Activated naive CD4-positive, alpha-beta T cell treated with anti-CD3 and anti-CD28 coated beads for 36 hours (primary cell): ENCODE measurements at places on chromosomes 2 and 18.
A peak's percentile ranks its signal among the peaks of the same experiment; 100 is the strongest.

DNA sequence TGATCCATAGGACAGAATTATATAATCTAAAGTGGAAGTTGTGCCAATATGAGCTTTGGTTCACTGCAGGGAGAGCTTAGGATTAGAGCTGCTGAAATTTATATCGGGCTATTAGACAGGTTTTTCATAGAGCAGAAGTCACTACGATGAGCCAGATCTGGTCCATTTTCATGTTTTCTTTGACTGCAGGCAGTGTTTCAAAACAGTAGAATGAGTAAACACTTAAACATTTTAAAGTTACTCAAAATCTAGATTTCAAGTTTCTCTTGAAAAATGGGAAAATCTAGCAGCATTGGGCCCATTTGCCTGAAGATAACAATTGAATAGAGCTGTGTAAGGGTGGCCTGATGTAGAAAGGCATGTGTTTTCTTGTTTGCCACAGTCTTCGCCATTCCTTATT, 14.5 kb upstream of the ADAM23 start:
- no peak for DNase-seq

DNA sequence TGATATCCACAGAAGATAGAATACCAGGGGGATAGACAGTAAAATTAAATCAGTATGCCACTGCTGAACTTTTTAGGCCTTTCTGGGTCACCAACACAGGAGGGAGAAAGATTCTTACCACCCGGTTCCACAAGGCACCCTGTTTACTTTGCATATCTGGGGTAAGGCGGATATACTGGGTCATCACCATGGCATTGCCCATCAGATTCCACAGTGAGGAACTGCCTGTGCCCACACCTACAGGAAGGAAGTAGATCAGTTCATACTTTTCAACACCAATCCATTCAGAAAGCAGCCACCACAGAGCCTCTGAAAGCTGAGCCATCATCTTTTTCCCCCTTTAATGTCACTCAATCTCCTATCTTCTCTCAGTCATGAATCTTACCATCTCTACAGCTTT, 2.0 kb downstream of the LMAN2L start:
- no peak for DNase-seq

DNA sequence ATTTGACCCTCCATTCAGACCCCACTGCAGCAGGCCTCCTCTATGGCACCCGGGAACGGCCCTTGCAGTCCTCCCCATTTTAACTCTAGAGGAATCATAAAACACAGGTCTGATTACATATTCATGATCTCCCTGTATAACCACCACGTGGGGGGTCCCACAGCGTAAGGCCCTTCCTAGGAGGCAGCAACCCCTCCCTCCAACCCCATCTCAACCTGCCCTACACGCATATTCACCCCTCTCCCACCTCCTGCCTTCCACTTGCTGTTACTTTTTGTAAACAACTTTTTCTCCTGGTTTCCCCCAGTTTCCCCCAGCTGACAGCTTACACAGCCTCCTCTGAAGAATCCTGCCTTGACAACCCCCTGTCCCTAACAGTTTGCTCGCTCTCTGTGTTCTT, 85.1 kb upstream of the FOXI3 start:
- DNase-seq, result no peak

DNA sequence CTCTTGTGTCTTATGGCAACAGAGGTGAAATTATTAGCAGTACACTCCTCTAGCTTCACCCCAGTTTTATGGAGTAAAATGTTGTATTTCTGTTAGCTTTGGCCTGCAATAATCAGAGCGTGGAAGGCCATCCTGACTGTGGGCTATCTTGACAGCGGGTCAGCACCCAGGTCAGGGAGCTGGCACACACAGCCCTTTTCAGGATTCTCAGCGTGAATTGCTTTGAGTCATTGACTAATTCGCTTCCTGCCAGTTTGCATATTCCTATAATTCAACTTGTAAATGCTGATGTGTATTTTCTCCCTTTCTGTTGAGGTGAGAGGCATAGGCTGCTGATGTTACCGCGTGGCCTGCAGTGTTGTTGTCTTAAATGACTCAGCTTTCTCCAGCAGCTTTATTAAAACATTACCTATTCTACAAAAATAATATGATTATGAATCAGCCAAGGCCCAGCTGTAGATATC, 109.6 kb upstream of the EML6 start:
- no peak for DNase-seq

GRCh38 chr2:152585830-152586484, 131.3 kb downstream of the PRPF40A start:
- no peak for DNase-seq

DNA sequence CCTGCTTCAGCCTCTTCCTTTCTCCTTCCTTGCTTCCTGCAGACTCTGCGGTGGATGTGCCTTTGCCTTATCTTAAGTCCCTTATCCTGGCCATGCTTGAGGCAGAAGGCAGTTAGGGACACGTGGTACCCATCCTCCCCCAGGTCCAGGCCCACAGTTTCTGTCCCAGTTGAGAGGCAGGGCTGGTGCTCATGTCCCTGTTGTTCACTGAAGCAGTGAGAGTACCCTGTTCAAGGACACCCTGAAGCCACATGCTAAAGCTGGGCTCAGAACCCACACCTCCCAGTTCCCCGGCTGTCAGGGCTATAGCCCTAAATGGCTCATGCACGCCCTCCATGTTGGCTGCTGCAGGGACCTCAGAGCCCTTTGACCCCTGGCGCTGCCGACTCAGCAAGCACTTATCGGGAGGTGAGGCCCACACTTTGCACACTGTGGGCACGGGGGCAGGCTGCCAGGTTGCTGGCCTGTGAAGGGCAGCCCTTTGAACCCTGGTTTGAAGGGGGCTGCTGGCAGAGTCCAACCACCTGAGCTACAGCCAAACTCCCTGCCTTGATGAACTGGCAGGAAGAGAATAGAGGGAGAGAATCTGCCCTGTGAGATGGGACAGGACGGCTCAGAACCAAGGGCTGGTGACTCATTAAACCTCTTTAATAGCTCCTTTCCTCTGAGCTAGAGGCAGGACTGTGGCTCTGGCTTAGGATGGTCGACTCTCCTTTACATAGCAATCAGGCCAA, 6.3 kb downstream of the KHK start:
- DNase-seq, result no peak

- DNase-seq, result no peak
Measured at GRCh38 chr2:97738179-97739019, 25.0 kb downstream of the ZAP70 start.

DNA sequence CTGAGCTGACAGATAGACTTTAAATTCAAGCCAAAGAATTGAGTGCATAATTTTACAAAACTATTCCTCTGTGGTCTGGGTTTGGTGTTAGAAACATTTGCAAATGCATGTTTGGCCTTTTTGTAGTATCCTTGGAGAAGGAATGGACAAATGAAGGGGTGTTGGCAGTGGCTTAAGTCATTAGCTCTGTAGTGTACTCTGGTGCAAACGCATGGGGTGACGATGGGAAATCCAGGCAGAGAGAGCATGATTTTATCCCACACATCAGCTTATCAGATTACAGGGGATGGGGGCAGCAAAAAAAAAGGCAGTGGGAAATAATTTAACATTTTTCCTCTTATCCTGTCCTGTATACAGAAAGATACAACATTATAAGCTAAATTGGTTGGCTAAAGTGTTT, 320.6 kb downstream of the ZNF516 start:
- no peak for DNase-seq

- peak; percentile 71 for DNase-seq
Measured at GRCh38 chr2:216404010-216404618, 8.2 kb upstream of the SMARCAL1 start.

GRCh38 chr2:14706201-14706600, 73.7 kb downstream of the LRATD1 start:
- DNase-seq, result no peak

DNA sequence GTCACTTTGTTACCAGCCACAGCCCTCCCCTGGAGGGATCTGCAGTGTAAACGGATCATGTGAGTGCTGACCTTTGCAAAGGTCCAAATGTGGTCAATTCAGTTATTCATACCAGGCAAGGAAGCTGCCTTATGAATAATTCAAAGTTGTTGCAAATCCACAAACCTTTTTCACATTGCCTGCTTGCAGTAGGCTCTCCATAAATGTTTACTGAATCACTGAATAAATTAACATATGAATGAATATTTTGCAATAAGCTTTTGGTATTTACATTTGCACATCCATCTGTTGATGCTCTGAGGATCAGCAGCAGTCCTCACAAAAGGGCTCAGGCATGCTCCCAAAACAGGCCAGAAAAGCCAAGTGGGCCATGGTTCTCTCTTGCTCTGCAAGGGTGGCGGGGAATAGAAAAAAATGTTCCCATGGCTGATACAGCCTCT, 156.8 kb downstream of the VAPA start:
- no peak for DNase-seq

GRCh38 chr2:110732422-110733413, at the start of gene ACOXL:
Gene ACOXL (plus strand): TSS chr2:110732573. CDS start chr2:110768390, 35,817 bp downstream.
- DNase-seq, result peak; percentile 21

- no peak for DNase-seq
Measured at GRCh38 chr2:43943809-43944452, 51.9 kb downstream of the LRPPRC start.

GRCh38 chr2:21363364-21363763, 239.6 kb downstream of the TDRD15 start:
- no peak for DNase-seq

- no peak for DNase-seq
Measured at GRCh38 chr2:109582928-109583895, 30.6 kb downstream of the SEPTIN10 start.

GRCh38 chr2:121098556-121098955, 186.4 kb downstream of the TFCP2L1 start:
- no peak for DNase-seq

DNA sequence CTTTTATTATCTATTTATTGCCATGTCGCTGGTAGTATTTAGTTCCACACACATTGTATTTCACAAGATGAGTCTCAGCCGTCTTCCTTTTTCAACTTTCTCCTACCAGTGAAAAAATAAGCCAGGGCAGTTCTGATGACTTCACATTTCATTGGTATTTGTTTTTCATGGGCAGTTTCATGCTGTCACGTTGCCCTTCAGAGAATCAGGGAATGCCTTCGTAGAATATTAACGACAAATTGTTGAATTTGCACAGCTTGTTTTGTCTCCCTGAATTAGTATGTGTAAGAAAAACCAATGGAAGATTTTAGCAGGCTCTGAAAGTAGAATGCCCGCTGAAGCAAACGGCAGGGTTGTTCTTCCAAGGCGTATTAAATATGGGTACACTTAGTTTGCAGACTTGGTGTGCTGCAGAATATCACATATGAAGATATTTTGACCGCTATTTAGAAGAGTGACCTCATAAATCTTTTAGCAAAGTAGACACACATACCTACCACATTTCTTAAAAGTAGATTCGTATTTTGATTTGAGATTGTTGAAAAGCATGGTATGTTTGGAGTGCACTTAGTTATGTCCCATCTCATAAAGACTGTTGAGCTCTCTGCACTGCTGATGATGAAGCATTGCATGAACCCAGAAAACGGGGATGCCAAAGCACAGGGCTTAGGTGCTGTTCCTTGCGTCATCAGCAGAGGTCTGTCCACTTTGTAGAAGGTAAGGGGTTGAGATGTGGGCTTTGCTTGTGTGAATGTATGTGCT, 2.9 kb downstream of the NEDD4L start:
- no peak for DNase-seq

GRCh38 chr2:24843330-24843860, 50.2 kb downstream of the CENPO start:
- DNase-seq, result no peak

DNA sequence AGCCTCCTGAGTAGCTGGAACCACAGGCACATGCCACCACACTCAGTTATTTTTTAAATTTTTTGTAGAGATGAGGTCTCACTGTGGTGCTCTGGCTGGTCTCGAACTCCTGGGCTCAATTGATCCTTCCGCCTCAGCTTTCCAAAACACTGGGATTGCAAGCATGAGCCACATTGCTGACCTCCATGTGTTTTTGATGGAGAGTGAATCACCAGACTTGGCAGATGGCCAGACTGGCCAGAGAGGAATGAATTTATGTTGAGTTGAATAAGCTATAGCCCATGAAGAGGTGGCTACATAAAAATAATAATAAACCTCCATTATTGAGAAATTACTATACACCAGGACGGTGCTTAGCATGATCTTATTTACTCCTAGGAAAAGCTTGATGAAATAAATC, 91.5 kb downstream of the MREG start:
- no peak for DNase-seq

DNA sequence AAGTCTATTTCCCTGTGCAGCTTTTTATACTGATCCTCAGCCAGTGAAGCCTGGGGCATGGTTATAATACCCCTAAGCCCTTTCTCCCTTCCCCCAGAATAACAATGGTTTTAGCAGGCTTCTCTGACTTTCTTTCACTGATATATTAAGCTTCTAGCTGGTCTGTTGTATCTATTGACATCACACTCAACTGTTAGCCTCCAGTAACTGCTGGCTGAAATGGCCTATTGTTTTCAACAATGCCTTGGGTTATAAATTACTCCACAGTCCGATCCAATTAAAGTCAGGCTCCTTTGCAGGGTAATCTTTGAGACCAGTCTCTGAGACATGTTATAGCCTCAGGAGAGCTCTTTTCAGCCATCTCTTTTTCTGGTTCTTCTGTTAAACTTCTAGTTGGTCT, 2.9 kb upstream of the SLC9A4 start:
- no peak for DNase-seq

DNA sequence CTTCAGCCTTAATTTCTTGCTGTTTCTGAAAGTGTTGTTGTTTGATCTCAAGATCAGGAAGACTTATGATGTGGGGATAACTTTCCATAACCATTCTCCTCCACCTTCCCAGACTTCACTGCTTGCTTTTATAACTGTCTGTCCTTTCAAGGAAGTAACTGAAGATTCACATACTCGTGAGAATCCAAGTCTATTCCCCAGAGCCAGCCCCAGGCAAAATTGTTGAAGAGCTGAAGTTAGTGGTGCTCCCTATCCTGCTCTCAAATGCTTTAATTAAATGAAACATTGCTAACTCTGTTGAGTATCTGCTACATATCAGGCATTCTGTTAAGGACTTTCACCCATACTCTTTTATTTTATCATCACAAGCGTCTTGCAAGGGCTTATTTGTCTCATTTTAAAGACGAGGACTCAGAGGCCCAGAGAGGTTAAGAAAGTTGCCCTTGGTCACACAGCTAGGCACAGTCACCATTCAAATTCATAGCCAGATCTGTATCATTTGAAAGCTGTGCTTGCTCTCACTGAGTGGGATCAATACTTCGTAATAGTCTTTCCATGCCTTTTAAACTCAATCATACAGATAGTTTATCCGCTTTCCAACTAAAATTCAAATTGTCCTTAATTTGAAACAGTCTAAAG, 189.8 kb upstream of the TCF4 start:
- DNase-seq, result no peak

- DNase-seq, result no peak
Measured at GRCh38 chr18:32771871-32772580, 797 bp downstream of the KLHL14 start.

- DNase-seq, result no peak
Measured at GRCh38 chr18:58226429-58226828, 182.4 kb downstream of the NEDD4L start.

GRCh38 chr2:205654878-205655605, 27.3 kb upstream of the NRP2 start:
- DNase-seq, result no peak

DNA sequence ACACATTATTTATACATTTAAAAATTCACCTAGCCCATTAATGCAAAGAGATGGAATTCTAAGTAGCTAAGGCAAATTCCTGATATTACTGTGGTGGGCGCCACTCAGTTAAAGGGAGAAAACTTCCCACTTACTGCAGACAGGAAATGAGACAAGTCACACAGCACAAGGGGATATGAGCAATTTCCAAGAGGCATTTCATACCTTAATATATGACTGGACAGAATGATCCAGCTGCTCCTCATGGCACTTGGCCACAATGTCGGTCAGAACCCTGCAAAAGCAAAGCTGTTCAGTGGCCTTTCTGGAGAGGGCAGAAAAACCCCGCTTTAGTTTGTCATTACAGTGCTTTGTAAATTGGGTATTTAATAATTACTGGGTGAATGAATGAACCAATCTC, 121.4 kb upstream of the CCDC195 start:
- peak; percentile 14 for DNase-seq

- DNase-seq, result no peak
Measured at GRCh38 chr2:173290046-173290445, 64.6 kb upstream of the CDCA7 start.
